ENCODE measurements at places on chromosomes 1 and 21.
A peak's percentile ranks its signal among the peaks of the same experiment; 100 is the strongest.

GRCh38 chr1:224458996-224459395, 24.4 kb upstream of the WDR26 start:
- DNase-seq, result no peak

- DNase-seq, result peak; percentile 17
These were observed 35.1 kb downstream of the PTPRF start for GRCh38 chr1:43565600-43566360.

DNA sequence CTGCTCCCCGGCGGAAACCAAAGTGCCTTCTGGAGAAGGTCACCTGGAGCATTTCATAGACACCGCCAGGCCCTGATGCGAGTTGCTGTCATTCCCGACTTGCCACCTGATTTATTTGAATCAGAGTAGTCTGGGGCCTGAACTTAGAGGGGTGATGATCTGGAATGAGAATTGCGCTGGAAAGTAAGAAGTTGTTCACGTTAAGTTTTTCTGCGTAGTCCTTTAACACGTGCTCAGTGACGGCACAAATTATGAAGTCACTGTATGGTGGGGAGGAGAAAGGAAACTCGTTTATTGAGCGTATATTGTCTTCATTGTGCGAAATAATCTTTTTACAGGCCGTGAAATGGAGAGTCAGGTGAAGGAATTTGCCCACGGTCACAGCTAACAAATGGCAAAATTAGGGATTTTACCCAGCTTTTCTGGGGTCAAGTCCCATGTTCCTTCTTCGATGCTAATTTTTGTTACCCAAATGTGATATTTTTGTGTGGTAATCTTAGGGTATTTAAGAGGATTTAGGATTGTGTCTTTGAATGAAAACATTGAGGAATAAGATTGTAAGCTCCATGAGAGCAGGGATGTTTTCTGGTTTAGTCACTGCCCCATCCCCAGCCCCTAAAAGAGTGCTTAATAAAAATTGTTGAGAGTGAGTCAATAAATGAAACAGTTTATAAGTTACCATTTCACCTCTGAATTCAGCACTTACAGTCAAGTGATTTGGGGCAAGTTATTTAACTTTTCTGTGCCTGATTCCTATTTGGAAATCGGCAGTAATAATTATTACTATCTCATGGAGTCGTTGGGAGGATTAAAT, 46.4 kb upstream of the NBL1 start:
- DNase-seq, result peak; percentile 50

- DNase-seq, result no peak
These were observed 25.1 kb downstream of the RRP1B start for GRCh38 chr21:43684424-43684823.

DNA sequence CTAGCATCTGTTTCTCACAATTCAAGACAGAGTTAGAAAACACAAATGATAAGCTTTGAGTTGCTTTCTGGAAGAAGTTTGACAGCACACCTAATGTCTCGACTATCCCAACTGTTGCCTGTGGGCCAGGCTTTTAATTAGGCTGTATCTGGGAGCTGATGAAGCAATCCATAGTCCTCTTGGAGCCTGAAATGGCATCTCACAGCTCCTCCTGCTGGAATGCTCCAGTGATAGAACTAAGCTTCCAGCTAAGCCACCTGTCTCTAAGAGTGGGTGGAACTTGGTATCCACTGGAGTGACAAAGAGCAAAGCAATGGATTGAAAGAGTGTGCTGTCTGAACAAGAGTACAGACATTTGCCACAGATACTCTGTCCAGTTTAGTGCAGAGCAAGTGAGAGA, 605.3 kb upstream of the NR5A2 start:
- DNase-seq, result peak; percentile 61

DNA sequence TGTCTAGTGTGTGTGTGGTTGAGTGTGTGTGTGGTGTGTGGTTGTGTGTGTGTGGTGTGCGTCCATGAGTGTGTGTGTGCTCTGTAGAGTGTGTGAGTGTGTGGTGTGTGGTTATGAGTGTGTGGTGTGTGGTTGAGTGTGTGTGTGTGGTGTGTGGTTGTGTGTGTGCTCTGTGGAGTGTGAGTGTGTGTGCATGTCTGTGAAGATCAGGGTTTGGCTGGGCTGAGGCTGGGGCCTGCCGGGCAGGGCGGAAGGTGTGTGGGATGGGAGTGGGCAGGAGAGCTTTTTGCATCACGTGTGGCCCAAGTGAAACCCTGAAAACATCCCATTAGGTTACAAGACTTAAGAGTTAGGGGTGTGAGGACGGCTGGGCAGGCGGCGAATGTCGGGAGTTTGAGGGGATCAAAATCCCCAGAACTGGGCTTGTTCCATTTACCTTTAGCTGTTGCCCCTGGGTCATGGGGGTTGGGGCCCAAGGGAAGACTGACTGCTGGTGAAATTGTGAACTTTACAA, 2.9 kb upstream of the FCMR start:
- no peak for DNase-seq

- no peak for DNase-seq
These were observed 25.3 kb upstream of the PEF1 start for GRCh38 chr1:31669786-31670592.

- DNase-seq, result peak; percentile 13
These were observed 21.3 kb downstream of the SOAT1 start for GRCh38 chr1:179314928-179315327.

- DNase-seq, result no peak
These were observed 103.0 kb upstream of the PPP2R5A start for GRCh38 chr1:212182171-212182570.

- DNase-seq, result no peak
These were observed 5.1 kb downstream of the ABCG1 start for GRCh38 chr21:42223826-42224575.

- peak; percentile 98 for DNase-seq
These were observed 24.1 kb upstream of the ALDH4A1 start for GRCh38 chr1:18926315-18927081.
